Right forelimb (tissue), 1 donor: ENCODE measurements at places on chromosomes 16 and 17.
A peak's percentile ranks its signal among the peaks of the same experiment; 100 is the strongest.

DNA sequence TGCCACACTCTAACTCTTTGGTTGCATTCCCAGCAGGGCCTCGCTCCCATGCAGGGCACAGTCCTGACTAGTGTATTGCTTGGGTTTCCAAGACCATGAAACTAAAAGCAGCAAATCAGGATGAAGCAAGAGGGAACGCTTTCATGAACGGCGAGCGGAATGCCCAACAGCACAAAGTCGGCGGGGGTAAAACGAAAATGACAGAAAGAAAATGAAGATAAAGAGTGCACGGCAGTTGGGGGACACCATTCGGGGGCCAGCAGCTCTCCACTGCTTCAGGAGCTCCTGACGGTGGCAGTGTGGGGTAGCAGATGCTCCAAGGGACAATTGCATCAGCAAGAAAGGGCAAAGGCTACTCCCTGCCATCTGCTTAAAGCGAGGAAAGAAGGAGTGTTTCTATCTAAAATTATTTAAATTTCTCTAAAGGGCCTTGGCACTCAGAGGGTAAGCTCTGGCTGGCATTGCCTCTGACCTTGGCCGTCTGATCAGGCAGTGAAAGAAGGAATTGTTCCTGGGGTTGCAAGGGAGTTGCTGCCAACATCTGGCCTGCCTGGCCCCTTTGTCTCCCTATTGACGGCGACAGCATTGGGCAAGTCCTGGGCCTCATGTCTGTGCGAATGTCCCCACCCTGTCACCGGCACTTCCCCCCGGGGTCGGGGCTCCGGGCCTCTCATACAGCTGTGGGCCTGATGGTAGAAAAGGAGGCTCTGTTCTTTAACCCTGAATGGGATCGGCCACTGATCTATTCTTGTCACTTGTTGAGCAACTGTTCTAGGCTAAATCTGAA, 138.2 kb downstream of the CMIP start:
- DNase-seq = no peak

GRCh38 chr16:67391424-67392300, 1.6 kb downstream of the TPPP3 start:
- DNase-seq = no peak

DNA sequence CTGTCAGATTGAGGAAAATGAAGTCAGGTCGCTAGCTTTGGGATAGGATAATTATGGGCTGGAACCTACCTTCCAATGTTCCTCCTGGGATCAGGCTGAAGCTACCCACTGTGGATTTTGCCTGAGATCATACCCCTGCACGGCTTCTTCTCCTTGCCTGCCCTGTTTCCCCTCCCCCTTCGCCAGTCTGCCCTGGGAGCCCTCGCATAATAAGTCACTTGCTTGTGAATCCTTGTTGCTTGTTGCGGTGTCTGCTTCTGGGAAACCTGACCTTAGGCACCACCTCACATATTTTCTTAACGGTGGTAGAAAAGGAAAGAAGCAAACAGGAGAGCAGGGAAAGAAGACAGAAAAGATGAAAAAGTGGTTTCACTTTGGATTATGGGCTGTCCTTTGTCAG, 13.3 kb upstream of the PMP22 start:
- no peak for DNase-seq

DNA sequence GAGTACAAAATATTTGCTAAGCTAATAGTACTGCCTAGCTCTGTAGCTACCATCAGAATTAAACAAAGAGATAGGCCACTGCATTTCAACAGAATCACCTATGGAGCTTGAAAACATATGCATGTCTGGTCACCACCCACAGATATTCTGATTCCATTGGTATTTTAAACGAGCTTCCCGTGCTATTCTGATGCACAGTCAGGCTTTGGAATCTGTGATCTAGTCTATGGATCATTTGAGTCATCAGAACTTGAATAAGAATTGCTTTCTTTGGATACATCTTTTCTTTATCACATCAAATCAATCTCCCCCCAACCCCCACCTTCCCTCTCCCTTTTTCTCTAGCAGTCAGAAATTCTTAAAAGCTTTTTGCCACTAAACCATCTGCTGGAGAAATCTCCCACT, 124.7 kb downstream of the NPIPB5 start:
- DNase-seq = no peak

DNA sequence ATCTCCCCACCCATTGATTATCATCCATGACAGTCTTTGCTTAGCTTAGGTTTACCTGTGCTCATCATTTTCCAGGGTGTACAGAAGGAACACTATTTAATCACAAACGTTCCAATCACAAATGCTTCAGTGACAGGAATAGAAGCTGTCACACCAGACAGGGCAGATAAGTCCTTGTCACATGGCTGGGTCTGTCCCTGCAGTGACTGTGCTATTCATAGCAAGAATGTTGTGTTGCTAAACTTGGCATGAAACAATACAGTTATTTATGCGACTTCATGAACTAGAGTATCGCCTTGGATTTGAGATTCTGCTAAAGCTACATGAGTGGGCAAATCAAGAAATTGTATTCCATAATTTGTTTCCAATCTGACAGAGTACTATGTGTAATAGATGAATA, 108.4 kb downstream of the CDH13 start:
- no peak for DNase-seq

GRCh38 chr17:51056813-51057510, 63.7 kb downstream of the SPAG9 start:
- peak; percentile 67 for DNase-seq

- DNase-seq = no peak
Measured at GRCh38 chr17:63378411-63379375, 67.4 kb downstream of the CYB561 start.

DNA sequence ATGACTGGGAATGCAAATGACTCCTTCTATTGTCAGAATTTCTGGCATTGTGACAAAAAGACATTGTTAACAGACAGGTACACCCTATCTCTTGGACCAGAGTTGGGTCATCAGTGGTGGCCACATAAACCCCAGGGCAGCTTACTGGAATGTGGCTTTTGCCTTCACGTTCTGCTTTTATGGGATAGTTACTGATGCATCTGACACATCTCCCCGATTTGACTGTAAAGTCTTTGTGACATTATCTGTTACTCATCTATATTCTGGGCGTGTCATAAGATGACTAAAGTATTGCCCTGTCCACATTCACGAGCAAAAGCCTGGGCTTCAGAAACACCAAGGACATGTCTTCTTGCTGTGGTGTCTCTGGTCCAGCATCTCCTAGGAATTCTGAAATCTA, 18.7 kb upstream of the AQP8 start:
- no peak for DNase-seq

DNA sequence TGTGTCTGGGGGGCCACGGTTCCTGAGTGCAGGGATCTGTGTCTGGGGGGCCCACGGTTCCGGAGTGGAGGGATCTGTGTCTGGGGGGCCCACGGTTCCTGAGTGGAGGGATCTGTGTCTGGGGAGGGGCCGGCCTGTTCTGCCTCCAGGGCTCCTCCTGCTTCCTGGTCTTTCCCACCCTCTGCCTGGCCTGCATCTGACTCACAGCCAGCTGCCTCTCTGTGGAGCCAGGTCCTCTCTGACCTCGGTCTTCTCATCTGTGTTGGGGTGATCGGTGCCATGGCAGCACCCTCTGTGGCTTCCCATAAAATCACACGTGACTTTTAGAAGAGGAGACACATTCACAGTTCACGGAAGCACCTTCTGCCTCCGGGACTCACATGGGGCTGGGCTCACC, 50.3 kb downstream of the ZFPM1 start:
- DNase-seq = no peak

DNA sequence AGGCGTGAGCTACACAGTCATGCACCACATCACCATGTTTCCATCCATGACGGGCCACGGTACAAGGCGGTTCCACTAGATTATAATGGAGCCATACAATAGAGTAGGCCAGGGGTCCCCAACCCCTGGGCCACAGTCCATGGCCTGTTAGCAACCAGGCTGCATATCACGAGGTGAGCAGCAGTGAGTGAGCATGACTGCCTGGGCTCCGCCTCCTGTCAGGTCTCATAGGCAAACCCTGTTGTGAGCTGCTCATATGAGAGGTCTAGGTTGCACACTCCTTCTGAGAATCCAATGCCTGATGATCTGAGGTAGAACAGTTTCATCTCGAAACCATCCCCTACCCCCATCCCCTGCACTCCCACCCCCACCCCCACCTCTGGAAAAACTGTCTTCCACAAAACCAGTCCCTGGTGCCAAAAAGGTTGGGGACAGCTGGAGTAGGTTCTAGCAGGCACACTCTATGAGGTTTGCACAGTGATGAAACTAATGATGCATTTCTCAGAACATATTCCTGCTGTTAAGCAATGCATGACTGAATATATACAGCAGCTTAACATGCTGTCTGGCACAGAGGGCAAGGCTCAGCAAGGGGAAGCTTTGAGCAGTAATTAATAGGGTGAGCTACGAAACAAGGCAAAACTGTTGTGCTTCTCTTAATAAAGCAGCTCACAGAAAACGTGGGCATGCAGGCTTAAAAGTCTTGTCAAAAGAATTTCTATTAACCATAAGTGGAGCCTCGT, 108.0 kb downstream of the VPS53 start:
- no peak for DNase-seq

GRCh38 chr17:4406386-4406785, 27.4 kb upstream of the SPNS3 start:
- DNase-seq = no peak

- DNase-seq = no peak
Measured at GRCh38 chr16:46638947-46639925, 18.1 kb upstream of the SHCBP1 start.

GRCh38 chr16:82081264-82081663, 46.2 kb downstream of the HSD17B2 start:
- DNase-seq = no peak

GRCh38 chr16:10590342-10590741, 9.9 kb upstream of the EMP2 start:
- DNase-seq = no peak

- no peak for DNase-seq
Measured at GRCh38 chr17:61538480-61538879, 52.5 kb downstream of the NACA2 start.

GRCh38 chr16:17301593-17302135, 169.1 kb downstream of the XYLT1 start:
- DNase-seq = no peak

- DNase-seq = no peak
Measured at GRCh38 chr17:48068491-48068961, 20.4 kb downstream of the NFE2L1 start.
